NB4 (cell line): ENCODE measurements at places on chromosomes 3 and 15.
A peak's percentile ranks its signal among the peaks of the same experiment; 100 is the strongest.

DNA sequence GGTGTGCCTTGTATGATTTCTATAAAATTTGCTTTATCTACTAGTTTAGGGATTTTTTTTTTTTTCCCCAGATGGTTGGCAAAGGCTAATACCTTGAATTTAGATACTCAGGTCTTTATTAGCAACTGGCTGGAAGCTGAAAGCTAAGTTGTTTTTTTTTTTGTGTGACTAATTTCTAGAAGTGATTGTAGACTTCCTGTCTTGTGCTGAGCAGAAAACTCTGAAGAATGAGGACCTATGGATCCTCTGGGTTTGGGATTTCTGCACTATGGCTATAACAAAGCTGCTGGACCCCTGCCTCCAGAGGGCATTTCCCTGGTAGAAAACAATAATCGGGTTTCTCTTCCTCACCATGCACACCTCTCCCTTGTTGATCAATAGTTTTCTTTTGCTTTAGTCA is 10.0 kb downstream of the ARIH2 start:
- no peak for DNase-seq

- DNase-seq = no peak
These were observed 101.3 kb downstream of the LRRK1 start for GRCh38 chr15:101020451-101020850.

DNA sequence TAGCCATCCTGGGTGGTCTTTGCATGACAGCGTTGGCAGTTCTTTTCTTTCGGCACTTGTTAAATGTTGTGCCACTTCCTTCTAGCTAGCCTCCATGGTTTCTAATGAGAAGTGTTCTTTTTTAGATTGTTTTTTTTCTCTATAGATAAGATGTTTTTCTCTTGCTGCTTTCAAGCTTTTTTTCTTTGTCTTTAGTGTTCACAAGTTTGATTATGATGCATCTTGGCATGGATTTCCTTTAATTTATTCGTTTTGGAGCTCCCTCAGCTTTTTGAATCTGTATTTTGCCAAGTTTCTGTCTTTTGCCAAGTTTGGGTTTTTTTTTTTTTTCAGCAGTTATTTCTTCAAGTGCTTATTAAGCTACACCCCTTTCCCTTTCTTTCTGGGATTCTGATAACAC is 53.1 kb downstream of the TM2D3 start:
- DNase-seq = no peak

DNA sequence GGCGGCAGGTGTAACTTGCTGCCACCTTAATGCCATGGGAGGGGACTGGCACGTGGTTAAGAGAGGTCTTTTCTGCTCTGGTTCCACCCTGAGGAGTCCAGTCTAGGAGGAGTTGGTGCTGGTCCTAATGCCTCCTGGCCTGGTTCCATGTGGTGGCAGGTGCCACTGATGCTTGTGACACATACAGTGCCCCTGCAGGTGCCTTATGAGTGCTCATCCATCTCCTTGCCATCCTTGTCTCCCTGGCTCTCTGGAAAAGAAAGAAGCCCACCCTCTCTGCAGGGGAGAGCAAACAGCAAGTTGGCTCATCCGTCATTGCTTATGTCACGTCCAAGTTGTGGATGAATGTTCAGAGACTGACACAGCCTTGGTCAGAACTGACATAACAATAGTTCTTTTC is 175.8 kb upstream of the DPH6 start:
- no peak for DNase-seq

- peak; percentile 20 for DNase-seq
These were observed 127.2 kb upstream of the MANF start for GRCh38 chr3:51257870-51258269.

DNA sequence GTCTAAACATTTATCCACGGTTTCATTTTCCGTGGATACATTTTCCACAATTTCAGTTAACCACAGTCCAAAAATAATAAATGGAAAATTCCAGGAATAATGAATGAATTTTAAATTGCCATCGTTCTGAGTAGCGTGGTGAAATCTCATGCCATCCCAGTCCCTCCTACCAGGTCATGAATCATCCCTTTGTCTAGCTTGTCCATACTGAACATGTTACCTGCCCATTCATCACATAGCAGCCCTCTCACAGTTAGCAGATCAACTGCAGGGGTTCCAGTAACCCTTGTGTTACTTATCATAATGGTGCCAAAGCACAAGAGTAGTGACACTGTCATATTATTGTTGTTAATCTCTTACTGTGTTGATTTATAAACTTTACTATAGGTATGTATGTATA is 124.5 kb downstream of the GSK3B start:
- no peak for DNase-seq

DNA sequence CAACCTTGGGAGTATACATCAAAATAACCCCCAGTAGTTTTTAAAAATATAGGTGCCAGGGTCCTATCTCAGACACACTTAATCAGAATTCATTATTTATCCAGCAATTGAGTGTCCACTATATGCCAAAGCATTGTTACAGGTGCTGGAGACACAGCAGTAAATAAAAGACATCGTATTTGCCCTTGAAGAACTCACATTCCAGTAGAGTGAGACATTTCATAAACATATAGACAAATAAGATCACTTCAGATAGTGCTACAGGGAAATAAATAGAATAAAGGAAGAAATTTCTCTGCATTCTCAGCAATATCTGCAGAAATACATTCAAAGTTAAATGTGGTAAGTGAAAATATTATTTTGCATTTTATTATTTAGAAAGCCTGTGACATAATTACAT is 34.1 kb upstream of the ANKRD28 start:
- no peak for DNase-seq

- no peak for DNase-seq
These were observed 32.5 kb downstream of the GBE1 start for GRCh38 chr3:81728766-81729544.

DNA sequence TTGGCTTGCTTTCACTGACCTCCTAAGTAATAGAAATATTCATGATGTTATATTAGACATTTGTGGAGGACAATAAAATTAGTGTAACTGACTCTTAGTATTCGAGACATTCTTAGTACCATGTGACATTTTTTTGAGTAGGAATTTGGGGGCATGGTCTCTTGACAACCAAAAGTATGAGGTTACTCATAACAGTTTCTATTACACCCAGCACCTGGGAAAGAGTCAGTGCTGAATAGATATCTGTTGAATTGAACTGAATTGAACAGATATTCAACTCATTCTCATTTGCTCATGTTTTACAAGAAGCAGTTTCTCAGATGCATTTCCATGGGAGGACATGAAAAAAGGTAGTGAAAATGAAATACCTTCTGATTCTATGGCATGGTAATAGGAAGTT is 84.4 kb downstream of the CMSS1 start:
- no peak for DNase-seq

GRCh38 chr3:30770387-30770786 is 124.1 kb downstream of the GADL1 start:
- no peak for DNase-seq

DNA sequence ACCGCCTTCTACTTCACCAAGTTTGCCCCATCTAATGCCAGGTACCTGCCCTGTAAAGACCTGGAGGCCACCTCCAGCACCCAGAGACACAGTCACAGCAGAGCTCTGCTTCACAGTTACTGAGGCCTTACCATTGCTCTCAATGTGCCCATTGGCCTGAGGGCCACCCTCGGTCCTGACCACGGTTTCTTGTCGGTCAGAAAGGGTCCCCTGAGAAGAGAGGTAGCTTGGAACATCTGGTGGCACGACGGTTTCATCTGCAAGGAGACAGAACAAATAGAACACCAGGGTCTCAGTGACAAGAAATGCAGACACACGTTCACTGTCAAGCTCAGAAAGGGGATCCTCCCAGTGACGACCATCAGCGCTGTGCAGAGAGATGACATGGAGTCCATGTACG is 118.7 kb downstream of the LRIG1 start:
- no peak for DNase-seq

GRCh38 chr3:17040990-17041377 is 156.2 kb downstream of the PLCL2 start:
- no peak for DNase-seq

DNA sequence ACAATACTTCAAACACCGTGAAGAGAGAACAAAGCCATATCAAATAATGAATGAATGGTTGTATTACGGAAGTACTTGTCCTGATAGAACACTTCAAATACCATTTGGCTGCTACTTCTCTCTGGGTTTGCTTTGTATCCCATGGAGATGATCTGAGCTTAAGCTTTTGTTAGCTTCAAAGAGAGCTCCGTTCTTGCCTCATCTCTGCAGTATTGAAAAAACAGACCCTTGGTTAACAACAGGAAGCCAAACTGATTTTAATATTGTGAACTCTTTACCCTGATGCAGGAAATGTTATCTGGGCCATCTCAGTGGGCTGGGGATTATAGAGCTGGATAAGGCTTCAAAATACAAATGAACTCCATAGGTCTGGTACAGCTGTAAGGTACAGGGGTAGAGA is 101.0 kb downstream of the CHL1 start:
- DNase-seq = no peak

DNA sequence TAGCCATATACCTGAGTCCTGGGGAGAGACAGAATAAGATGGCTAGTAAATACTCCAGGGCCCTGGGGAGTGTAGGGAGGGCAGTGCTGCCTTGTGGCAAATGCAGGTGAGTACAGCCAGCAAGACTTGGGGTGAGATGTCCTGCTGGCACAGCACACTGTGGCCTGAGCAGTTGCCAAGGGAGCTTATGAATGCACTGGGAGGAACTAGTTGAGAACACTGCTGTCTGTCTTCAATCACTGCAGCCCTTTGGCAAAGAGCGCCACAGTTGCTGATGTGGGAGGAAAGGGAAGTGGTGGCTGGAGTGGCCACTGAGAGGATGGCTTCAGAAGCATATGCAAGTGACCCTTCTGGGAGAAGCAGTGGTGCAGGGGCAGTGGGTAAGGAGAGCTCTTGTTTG is 264.6 kb downstream of the RORA start:
- DNase-seq = no peak

- no peak for DNase-seq
These were observed 149.3 kb downstream of the FMN1 start for GRCh38 chr15:33045066-33045810.

DNA sequence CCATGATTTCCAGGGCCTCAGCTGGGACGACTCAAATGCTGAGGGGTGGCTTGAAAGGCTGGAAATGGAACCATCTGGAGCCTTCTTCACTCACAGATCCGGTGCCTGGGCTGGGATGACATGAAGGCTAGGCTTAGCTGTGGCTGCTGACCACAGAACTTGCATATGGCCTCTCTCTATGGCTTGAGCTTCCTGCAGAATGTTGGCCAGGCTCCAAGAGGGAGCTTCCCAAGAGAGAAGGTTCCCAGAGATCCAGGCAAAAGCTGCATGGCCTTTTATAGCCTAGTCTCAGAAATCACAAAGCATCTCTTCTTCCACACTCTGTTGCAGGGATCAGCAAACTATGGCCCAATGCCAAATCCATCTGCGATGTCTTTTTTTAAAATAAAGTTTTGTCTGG is 44.8 kb downstream of the GATM start:
- DNase-seq = no peak

DNA sequence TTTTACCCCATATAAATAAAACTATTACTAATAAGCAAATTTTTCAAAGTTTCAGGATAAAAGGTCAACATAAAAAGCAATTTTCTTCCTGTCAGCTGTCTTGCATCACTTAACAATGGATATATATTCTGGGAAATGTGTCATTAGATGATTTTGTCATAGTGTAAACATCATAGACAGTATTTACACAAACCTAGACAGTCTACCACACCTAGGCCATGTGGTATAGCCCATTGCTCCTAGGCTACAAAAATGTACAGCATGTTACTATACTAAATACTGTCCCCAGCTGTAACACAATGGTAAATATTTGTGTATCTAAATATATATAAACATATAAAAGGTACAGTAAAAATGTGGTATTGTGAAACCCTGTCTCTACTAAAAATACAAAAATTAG is 156.7 kb downstream of the ANO10 start:
- DNase-seq = no peak

DNA sequence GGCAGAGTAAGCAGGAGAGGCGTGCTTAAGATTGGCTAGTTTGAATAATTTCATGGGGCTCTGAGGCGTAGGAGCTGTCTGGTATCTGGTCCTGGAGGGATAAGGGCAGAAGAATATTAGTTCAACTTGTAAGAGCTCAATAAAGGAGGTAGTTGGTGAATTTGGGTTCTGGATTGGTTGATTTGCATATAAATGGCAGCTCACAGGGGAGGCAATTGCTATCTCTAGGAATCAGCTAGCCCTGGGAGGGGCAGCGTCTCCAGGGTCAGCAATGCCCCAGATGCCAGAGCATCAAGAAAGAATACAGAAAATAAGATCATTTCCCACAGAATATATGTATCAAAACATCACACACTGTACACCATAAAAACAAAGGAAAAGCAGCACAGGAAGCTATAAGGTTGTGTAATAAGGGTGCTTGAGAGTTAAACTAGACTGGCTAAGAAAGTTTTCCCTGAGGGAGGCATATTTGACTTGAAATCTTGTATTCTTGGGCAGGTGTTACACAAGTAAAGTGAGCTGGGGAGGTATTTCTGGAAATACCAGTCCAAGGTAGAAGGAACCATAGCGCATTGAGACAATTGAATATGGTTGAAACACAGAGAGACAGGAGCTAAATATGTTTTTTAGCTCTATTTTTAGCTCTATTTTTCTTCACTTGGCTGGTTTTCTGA is 6.1 kb downstream of the MOBP start:
- DNase-seq = no peak

DNA sequence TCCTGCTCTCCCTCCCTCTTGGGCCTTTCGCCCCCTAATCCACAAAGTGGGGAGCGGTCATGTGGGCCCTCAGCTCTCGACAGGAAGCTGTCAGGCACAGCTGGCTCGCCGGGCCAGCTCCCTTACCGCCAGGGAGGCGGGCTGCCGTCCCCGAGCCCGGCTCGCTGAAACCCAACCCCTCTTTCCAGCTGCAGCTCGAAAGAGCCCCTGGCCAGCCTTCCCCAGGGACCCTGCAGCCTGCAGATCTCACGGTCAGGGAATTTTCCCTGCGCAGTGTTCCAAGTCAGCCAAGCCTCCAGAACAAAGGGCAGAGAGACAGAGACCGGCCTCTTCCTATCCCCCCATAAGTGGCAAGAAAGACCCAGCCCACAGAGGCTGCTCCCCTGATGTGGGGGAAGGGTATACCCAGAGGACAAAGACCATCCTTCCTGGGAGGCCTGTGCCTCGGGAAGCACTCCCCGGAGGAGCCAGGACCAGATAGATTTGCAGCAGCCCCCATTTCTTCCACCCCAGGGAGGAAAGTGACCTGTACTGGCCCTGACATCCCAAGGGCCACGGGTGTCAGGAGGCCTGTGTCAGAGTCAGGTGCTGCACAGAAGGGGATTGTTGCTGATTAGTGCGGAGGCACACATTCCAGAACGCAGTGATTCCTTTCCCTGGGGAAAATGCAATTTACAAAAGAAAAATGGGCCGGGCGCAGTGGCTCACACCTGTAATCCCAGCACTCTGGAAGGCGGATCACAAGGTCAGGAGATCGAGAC is 32.6 kb downstream of the MAGEF1 start:
- DNase-seq = no peak

- DNase-seq = peak; percentile 75
These were observed 203.3 kb downstream of the MBNL1 start for GRCh38 chr3:152471814-152472671.

- peak; percentile 26 for DNase-seq
These were observed 829 bp downstream of the DCP1A start for GRCh38 chr3:53346514-53346913.

DNA sequence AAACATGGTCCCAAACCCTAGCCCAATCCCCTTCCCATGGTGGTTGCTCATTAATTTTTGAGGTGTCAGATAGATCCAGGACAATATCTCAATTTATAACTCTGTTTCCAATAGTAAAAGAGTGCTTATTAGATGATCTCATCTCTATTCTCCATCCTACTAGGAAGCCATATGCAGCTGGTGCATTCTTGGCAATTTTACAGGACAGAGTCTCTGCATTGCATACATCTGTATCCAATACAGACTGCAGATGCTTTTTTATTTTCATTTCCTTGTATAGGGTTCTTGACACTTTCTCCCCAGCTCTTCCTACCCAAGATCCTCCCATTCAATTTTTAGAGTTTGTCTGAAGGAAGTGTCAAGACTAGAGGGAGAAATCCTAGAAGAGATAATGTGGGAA is 194.8 kb upstream of the DPH6 start:
- DNase-seq = no peak
